ENCODE measurements at places on chromosomes 16 and 17.
A peak's percentile ranks its signal among the peaks of the same experiment; 100 is the strongest.

DNA sequence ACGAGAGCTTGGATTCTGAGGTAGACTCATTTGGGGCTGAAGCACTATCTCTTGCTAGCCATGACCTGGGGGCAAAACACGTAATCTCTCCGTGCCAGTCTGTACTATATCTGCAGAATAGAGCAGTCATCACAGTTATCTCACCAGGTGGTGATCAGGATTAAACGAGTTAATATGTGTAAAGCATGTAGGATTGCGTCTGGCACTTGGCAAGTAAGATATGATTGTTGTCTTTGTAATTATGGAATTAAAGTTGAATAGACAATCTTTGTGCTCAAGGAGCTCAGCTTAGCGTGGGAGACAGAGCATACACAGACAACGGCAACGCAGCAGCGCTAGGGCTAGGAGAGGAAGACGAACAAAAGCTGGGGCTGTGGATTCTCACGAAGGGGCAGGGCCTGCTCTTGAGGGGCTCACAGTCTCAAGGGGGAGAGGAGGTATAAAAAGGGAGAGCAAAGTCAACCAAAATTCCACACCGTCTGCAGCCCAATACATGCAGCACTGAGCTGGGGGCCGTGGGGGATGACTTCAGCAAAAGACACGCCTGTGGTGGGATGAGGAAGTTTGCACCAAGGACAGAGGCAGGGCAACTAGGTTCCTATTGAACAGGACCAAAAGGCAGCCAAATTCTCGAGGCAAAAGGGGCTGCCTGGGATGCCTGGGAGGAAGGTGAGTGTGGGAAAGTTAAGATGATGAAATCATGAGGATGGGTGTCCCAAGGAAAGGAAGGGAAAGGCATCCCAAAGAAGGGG, 68.6 kb downstream of the SDK2 start:
- no peak for DNase-seq

GRCh38 chr16:9695152-9695551, 487.1 kb downstream of the GRIN2A start:
- DNase-seq: no peak

DNA sequence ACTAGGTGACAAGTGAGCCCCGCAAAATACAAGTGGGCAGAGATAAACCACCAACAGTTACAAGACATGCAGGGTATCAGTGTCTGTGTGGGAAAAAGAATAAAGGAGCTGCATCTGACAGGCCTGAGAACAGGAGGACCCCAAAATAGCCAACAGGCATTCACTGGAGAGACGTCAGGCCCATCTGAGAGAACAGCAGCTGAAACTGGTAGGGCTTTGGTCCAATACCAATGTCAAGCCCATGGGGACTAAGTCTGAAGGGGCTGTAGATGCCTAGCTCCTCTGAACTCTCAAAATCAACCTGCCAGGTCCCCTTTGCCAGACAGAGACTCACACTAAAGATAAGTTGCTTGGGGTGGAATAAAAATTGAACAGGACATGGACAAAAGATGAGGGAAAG, 30.5 kb upstream of the TANC2 start:
- DNase-seq: no peak

DNA sequence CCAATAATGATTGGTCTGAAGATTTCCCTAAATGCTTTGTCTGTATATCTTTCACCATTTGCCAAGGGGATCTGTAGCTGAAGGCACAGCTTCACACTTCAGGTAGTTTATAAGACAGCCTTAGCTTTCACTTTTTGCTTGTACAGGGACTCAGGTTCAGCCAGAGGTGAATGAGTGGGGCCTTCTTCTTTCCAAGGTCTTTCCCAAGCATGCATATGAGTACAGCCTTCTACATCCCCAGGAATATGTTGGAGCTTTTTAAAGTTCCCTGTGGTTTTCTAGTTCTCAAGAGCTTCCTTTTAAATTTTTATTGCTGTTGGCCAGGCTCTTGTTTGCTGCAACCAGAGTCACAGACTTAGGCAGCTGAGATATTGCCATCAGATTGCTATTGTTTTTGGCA, 17.9 kb upstream of the SPDYE4 start:
- no peak for DNase-seq

- no peak for DNase-seq
These were observed 88.2 kb downstream of the WDR59 start for GRCh38 chr16:74896389-74897370.

GRCh38 chr17:65518256-65518655, 43.2 kb downstream of the AXIN2 start:
- no peak for DNase-seq

DNA sequence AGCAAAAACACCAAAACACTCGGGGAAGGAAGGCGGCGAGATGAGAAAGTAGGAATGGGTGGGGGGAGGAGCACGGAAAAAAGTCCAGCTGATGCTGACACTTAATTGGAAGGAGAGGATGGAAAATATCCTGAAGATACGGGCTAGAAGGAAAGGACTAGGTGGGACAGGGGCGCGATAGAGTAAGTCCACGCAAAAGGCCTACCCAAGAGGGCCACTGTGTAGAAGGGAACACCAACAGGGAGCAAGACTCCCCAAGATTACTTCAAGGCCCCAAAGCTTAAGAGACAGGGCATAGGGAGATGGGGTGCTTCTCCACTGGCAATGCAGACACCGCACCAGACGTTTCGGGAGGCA, 736 bp downstream of the APPBP2 start:
- no peak for DNase-seq

GRCh38 chr17:8464941-8465340, 29.3 kb downstream of the NDEL1 start:
- DNase-seq: no peak

DNA sequence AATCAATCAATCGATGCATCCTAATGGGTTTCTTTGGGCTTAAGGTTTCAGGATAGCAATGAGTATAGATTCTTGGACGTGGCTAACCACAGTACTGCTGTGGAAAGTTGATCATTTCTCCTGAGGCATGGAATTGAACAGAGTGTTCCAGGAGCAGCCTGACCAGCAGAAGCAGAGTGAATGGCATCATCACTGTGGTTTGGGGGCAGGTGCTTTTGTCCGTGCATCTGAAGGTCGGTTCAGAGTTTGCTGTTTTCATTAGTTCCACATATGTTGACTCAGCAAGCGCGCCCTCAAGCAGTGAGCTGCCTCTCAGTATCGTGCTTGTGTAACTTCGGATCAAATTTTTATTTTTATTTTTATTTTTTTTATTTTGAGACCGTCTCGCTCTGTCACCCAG, 24.9 kb downstream of the KIAA0513 start:
- no peak for DNase-seq

- peak; percentile 27 for DNase-seq
These were observed 1247.5 kb upstream of the CDH8 start for GRCh38 chr16:63283721-63284120.

DNA sequence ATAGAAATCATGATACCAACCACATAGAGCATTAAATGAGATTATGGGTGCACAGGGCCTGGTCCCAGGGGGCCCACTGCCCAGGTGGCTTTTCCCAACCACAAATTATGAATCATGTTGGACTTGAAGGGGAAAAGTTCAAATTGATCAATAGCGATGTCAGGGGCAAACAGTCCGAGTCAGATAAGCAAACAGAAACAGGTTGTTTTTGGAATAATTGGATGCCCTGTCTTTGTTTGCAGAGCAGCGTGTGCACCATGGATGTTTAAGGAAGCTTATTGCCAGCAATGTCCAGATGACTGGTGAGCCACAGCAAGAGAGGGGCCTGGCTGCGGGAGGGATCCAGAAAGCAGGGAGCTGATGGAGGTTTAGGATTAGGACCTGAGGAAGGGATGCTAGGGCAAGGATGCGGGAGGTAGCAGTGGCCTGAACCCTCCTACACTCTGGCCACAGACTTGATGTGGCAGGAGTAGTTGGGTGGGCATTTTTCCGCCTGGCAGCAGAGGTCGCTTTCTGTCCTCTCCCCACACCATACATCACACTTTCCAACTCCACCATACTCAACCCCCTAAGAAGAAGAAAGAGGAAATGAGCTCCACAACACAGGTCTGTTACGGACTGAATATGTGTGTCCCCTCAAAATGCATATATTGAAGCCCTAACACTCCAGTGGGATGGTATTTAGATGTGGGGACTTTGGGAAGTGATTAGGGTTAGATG, 266.4 kb upstream of the RPL38 start:
- no peak for DNase-seq

GRCh38 chr16:58773870-58774269, 39.8 kb upstream of the GOT2 start:
- no peak for DNase-seq

GRCh38 chr16:89822188-89823086, 5.8 kb upstream of the SPIRE2 start:
- peak; percentile 40 for DNase-seq

- peak; percentile 80 for DNase-seq
These were observed at the start of gene VAT1 for GRCh38 chr17:43021741-43022512. Gene VAT1, minus strand, starts transcription at chr17:43022385. Its CDS starts 63 bp downstream, at chr17:43022322.

GRCh38 chr17:78800132-78800931, 18.3 kb upstream of the CYTH1 start:
- no peak for DNase-seq

DNA sequence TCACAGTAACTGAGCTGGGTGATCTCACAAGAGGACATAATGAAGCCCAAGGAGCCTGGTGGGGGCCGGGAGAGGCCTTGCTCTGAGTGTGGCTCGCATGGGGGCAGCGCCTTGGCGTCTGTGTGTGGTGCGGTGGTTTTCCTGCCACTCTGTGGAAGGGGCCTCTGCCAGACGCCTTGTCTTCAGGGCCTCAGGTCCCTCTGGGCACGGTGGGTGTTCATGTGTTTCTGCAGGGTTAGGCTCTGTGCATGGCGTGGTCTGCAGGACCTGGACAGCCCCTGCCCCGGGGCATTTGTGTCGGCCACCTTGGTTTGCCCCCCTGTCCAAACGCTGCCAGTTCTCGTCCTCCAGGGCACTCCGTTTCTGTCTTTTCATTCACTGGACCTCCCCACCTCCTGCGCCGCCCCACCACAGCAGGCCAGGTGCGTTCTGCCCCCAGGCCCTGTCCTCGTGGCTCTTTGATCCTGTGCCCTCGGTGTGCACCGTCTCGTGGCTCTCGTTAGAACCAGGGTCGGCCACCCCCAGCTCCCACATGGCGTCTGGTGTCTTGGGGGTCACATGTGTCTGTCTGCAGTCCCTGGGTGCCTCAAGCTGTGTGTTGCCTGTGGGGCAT, 43.7 kb upstream of the ZNF750 start:
- no peak for DNase-seq

DNA sequence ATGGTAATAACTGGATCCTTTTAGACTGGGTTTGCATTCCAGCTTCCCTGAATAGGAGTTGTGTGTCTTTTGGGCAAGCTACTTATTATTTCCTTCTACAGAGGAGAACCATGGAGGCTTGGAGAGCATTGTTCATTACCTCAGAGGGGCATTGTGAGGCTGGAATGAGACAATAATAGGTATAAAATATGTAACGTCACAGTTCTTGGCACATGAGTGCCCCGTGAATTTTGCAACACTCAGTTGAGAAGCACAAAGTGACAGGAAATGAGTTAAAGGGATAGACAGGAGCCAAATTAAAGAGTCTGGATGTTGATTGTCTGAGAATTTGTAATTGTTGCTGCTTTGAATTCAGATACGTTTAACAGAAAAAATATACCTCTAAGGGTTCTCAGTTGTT, 92.2 kb downstream of the CDH8 start:
- no peak for DNase-seq

GRCh38 chr16:17277981-17278381, 192.8 kb downstream of the XYLT1 start:
- DNase-seq: no peak

DNA sequence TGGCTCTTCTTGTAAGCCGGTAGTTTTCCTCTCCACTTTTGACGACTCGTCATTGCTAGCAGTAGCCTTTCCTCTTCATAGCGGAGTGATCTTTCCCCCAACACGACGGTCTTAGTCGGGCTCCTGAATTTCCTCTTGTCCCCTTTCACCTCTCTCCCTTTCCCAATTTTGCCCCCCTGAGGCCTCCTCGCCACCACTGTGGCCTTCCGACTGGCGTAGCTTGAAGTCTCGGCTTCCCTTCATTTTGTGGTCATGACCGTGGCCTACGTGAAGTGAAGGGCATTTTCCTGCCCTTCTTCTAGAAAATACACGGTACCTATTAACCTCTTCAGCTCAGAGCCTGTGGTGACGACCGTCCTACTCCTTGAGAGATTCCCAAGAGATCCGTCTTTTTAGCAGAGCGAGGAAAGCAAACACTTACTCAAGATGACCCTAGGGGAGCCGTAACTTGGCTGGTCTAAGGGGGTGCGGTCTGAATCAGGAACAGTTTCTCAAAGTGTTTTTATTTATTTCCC, 787 bp downstream of the PRKAR1A start:
- DNase-seq: peak; percentile 63

DNA sequence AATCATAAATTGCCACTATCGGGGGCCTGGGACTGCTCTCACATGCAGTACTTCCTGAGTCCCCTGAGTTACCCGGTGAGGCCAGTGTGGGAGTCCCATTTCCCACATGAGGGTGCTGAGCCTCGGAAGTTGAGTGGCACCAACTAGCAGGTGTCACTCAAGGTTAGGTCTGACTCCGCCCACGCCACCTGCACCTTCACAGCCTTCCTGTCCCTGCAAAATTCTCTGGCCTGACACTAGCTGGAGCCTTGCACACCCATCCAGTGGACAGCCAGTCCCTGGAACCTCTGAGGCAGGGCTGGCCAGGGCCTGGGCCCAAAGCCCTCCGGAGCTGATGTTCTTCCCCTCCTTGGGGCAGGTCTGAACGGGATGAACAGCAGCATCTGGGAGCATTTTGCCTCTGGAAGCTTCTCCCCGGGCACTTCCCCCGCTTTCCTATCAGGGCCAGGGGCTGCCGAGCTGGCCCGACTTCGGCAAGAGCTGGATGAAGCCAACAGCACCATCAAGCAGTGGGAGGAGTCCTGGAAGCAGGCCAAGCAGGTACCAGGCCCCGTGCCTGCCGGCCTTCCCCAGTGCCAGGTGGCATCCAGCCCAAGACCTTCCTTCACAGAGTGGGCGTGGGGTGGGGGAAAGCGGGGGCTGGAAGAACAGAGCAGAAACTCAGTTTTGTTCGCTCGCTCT, 21.9 kb downstream of the UNC13D start:
- peak; percentile 70 for DNase-seq

DNA sequence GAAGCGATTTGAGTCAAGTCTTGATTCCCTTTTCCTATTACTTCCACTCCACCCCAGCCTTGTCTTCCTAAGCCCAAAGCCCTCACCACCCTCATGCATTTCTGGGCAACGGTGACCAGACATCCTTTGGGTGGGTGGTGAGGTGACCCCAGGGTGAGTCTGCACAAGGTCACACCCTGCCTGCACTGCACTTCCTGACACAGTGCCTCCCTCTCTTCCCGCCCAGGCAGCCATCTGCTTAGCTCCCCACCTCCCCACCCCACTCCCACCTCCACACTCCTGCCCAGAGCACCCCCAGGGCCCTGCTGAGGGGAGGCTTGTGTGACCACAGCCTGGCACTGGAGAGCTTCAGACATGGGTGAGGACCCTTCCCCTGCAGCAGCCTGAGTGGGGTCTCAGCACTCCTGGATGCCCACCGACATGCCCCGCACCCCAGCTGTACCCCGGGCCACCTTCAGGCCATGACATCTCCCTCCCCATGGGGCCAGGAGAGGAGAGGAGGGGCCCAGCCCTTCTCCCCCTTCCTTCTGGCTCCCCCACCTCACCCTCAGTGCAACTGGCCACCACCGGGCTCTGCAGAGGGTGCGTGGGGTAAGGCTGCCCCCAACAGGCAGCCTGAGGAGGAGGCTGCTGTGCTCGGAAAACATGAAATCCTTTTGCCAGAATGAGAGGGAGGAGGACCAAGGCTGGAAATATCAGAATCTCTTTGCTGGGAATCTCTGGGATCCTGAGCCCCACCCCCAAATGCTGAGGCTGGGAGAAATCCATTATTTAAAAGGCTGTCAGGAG, 68.6 kb downstream of the CCT6B start:
- peak; percentile 42 for DNase-seq

Data from DMS79 treated with DMSO at 0.1 percent for 48 hours (cell line).